ENCODE measurements at places on chromosomes 2 and 18.

DNA sequence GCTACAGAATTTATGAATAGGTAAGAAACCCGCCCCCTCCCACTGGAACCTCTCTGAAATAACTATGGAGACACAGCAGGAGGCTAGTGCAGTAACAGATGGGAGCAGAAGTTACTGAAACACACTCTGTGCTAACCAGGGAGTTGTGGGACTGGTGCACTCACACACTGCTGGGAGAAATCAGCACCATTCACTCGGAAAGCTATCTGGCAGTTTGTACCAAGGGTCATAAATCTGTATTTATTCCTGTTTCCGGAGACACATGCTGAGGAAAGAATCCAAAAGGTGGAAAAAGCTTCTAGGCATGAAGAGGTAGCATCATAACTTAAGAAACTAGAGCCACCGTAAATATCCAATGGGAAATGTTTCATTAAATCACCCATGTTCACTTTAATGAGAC lies 39.9 kb downstream of the TGFA start:
- no peak for DNase-seq

GRCh38 chr2:217610401-217610814 lies 392.4 kb downstream of the TNS1 start:
- peak; percentile 60 for DNase-seq

GRCh38 chr2:209519271-209519670 lies 95.4 kb downstream of the MAP2 start:
- no peak for DNase-seq

GRCh38 chr2:157760949-157761348 lies 115.2 kb downstream of the ACVR1 start:
- no peak for DNase-seq

DNA sequence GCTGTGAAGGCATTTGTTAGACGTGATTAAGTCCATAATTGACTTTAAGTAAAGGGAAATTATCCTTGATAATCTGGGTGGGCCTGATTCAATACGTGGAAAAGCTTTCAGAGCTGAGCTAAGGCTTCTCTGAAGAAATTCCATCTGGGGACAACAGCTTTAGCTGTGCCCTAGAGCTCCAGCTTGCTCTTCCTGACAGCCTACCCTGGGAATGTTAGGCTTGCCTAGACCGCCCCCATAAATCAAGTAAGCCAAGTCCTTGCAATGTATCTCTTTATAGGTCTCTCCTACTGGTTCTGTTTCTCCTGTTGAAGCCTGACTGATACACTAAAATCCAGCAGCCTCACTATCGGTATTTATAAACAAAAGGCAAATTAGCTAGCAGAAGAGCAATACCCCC lies 160.0 kb downstream of the STK39 start:
- no peak for DNase-seq

DNA sequence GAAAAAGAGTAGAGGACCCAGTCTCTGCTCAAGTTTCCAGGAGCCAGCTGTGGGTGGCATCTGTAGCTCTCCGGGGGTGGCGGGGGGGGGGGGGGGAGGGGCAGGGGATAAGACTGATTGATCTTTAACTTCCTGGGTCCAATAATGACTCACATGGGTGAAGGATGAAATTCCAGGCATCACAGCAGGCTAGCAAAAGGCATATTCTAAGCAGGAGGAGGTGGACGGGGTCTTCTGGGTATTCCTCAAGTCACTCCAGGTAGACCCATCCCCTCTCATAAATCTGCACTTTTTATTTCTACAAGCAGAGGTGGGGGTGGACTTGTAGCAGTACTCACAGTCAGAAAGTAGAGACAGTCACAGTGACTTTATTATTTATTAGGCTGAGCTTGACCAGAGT lies 85.5 kb upstream of the TMEM247 start:
- DNase-seq, result no peak

- no peak for DNase-seq
Observed at GRCh38 chr2:140718999-140719398, 1411.8 kb downstream of the LRP1B start.

GRCh38 chr2:215979620-215980019 lies 33.7 kb downstream of the MREG start:
- no peak for DNase-seq
